GM12864 (cell line): ENCODE measurements at places on chromosomes 7 and 10.

- no peak for DNase-seq
Measured at GRCh38 chr7:100865372-100865911, 1.7 kb upstream of the TRIP6 start.

DNA sequence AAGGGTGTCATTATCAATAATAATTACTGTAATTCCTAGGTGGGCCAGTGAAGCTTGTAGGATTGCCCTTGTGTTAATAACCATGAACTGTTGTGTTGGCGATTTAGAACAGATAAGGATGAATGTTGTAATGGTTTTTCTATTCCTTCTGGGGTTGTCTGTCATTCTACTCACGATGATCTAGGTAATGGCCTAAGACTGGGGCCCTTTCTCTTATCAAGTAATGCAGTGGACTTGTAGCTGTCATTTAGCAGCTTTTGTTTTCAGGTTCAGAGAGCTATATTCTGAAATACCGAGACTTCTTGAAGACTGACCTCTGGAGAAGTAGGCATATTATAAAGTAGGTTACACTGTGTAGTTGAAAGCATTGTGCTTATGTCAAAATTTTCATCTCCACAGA, 110.2 kb downstream of the TAF3 start:
- DNase-seq = no peak

GRCh38 chr7:69204943-69205342, 393.3 kb upstream of the AUTS2 start:
- DNase-seq = no peak

DNA sequence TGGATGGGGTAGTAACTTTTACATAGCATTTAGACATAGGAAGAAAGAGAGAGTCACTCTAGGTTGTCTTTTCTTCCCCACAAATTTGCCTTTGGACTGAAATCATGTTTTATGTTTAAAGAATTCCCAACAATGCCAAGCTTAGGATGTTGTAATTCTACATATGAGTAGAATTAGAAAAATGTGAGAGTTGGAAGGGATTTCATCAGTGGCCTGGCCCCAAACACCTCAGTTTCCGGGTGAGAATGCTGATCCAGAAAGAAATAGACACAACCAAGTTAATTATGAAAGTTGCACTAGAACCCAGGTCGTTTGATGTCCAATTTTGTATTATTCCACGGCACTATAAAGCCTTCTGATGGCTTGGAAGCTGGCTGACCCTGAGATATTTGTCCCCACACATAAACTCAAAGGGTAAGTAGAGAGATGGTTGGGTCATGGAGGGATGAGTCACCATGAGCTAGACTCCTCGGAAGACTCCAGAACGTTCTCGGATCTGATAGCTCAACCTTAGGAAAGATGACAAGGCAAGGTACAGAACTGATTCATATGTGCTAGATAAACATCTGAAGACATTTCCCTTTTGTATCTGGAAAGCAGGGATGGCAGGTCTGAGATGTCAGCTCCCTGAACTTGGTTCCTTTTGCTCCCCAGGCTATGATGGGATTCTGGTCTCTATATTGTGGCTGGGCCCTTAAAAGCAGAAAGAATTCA, 48.8 kb upstream of the SLC35B4 start:
- no peak for DNase-seq
